HS-5 (cell line): ENCODE measurements at places on chromosomes 4 and X.

- DNase-seq = no peak
Measured at GRCh38 chrX:17588303-17588702, 149.0 kb upstream of the SCML1 start.

- no peak for DNase-seq
Measured at GRCh38 chr4:25481648-25482047, 104.6 kb downstream of the ANAPC4 start.

- DNase-seq = no peak
Measured at GRCh38 chr4:11152684-11153083, 276.0 kb downstream of the HS3ST1 start.

- no peak for DNase-seq
Measured at GRCh38 chrX:131063613-131064012, 5.5 kb downstream of the ARHGAP36 start.

- DNase-seq = no peak
Measured at GRCh38 chr4:23369331-23369730, 520.5 kb downstream of the PPARGC1A start.

DNA sequence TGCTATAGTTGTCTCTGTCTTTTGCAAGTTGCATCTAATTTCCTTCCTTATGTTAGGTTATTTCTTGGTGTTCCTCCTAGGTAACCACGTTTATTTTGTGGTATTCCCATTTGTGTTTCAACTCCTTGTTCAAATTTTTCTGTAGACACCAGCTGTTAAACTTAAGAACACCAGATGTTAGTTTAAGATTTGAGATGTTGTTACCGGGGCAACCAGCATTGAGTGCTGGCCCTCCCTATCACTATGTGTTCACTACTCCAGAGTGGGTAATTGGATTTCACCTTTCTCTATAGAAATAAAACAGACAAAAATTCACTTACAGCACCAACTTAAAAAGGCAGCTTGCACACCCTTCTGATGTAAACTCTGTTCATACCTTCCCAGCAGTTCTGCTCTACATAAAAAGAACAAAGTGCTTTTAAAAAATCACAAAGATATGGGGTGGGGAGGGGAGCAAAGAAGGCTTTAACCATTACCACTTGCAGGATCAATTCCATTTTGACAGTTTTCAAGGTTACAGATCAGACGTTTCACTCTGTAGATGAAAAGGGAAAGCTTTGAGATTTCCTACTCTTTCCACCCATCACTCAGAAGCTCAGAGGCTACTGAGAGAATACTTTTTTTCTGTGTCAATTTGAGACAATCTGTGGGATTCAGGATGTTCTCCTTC is 82.9 kb downstream of the DKK2 start:
- DNase-seq = no peak

DNA sequence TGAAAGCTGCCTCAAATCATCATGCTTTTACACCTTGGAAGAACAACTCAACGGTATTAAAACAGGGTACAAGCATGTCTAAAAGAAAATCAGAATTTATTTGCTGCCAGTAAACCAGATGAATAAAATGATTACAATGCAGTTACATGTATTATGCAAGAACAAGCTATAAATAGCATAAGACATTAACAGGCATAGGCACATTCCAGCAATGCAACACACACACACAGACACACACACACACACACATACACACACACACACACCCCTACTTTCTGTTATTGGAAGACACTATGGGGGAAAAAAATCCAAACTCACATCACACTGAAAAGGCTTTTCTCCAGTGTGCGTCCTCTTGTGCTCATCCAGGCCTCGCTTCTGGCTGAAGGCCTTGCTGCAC is 212.5 kb downstream of the PRDM5 start:
- no peak for DNase-seq

DNA sequence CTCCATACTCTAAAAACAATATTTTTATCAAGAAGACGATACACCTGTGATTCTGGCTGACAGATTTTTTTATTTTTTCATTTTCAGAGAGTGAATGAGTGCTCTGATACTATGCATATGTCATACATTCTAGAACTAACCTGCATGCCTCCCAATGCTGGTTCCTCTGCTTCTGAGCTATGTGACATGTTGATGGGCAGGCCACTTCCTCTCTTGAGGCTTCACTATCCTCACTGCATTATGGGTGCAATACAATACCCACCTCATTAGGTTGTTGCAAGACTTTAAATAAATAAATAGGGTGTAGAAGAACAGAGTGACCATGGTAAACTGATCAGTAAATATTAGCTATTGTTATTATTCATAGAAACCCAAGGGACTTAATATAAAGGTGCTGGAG is 408.3 kb downstream of the HNRNPD start:
- no peak for DNase-seq

- DNase-seq = no peak
Measured at GRCh38 chr4:109254845-109255244, 47.6 kb downstream of the COL25A1 start.

DNA sequence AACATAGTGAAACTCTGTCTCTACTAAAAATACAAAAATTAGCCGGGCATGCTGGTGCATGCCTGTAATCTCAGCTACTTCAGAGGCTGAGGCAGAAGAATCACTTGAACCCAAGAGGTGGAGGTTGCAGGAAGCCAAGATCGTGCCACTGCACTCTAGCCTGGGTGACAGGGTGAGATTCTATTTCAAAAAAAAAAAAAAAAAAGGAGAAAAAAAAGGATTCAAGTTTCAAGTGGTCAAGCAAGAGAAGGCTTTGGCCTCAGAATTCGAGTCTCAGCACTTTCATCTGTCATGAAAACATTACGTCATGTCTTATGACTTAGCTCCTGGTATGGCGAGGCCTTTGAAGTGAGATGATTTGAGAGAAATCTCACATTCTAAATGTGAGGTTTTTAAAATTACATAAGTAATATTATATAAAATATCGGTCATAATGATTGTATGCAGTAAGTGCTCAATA is 21.2 kb upstream of the DHRSX start:
- no peak for DNase-seq

DNA sequence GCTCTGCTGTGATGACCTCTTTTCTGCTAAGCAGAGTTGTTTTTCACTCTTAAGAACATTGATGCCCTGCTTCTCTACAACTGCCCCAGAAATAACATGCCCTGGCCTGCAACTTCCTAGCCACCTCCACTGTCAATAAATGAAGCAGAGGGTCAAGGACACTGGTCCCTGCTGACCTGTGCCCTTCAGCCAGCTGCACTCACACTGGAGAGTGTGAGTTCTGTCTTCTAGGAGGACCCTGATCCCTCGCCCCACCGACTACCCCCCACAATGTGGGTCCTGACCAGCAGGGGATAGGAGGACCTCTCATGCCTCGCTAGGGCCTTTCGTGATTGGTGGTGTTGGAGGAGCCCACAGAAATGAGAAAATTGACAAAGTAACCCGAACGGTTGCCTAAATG is 408.1 kb upstream of the GALNT7 start:
- no peak for DNase-seq

DNA sequence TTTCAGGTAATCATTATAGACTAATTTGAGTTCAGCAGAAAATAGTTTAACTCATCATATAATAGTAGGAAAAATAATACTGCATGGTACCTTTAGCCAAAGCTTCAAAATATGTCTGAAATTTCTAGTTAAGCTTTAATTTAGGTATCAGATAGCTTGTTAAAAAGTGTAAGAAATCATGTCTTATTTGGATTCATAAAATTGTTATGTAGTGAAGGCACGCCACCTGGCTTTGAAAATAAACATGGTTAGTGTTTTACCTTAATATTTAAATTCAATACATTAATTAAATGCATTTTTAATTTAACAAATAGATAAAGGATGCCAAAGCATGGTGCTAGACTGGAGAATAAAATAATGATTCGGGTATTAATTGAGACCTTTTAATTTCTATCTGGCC is 211.4 kb downstream of the FSTL5 start:
- no peak for DNase-seq

- DNase-seq = no peak
Measured at GRCh38 chrX:153875391-153876111, 10.4 kb downstream of the L1CAM start.

- DNase-seq = no peak
Measured at GRCh38 chrX:118143578-118143977, 27.0 kb upstream of the KLHL13 start.

DNA sequence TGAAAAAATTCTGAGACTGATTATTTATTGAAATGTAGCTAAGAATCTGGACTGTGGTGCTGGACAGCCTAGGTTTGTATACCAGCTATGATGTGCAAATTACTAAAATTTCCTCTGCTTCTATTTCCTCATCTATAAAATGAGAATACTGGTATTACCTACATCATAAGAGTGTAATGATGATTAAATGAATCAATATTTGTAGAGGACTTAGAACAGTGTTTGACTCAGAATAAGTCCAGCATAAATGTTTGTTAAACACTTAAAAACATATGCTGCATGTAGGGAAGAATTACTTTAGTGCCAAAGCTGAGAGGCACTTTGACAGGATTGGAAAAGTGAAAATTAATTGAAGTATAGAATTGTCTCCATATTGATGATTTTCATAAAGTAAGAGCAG is 55.3 kb upstream of the TMPRSS11F start:
- no peak for DNase-seq

- no peak for DNase-seq
Measured at GRCh38 chrX:130330146-130330545, 9.6 kb upstream of the SLC25A14 start.

DNA sequence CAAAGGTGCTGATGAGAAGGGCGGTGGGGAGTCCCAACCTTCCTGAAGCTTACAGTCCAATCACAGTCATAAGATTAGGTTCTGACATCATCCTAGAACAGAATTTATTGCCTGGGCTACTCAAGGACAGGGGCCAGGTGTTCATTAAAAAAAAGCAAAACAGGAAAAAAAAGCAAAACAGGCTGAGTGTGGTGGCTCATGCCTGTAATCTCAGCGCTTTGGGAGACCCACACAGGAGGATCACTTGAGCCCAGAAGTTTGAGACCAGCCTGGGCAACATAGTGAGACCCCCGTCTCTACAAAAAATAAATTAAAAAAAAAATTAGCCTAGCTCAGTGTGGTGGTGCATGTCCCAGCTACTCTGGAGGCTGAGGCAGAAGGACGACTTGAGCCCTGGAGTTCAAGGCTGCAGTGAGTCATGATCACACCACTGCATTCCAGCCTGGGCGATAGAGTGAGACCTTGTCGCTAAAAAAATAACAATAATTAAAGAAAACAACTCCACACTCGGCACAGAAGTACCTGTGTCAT is 3.0 kb downstream of the RAB9A start:
- no peak for DNase-seq

- DNase-seq = no peak
Measured at GRCh38 chrX:7090641-7091040, 56.9 kb upstream of the STS start.

DNA sequence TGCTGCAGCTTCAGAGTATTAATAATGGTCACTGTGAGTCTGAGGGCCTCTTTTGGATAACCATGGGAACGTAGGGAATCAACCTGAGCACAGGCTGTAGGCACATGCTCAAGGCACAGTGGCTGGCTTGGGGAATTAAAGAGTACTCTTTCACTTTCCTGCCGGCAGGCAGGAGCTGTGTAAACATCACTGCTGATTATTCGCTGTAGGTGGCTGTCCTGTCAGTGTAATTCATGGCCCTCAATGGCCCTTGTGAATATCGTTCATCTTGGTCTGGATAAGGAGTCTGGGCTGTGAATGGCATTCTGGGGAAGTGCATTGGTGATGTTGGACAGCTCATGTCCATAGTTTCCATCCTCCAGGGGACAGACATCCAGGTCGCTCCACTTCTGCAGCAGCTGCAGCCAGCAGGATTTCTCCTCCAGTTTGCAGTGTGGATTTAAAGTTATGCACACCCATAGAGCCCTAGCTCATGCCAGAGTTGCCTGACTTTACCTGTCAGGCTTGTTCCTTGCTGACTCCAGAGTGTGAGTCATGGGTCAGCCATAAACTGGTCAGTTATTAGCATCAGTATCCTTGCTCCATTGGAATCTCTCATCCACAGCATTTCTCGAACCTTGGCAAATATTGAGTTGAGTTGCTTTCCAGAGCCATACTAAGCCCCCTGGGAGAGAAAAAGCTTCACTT is 43.0 kb downstream of the C4orf33 start:
- DNase-seq = no peak

GRCh38 chr4:25827373-25827772 is 35.4 kb downstream of the SEL1L3 start:
- no peak for DNase-seq

GRCh38 chr4:27684610-27685011 is 824.0 kb downstream of the STIM2 start:
- no peak for DNase-seq

DNA sequence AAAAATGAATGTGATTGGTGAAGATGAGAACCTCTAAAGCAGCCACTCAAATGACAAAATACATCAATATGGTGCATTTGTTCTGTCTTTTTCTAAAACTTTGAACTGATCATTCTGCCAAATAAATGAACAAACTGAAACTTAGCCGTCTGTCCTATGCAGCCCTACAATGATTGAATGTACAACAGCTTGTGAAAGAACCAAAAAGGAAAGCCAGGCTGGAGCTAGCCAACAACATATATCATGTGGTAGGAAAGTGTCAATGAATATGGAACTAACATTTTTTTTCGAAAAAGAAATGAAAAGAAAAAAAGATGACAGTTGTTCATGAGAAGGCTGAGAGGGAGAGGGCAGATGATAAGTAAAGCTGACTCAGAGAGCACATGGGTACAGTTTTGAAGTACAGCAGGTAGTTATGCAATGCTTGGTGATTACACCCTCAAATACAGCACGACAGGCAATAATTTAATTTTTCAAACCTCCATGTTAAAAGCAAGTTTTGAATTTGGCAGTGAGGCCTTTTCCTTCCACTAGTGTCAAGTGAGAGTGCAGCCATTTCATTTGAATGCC is 21.2 kb upstream of the SLC7A11 start:
- DNase-seq = no peak

DNA sequence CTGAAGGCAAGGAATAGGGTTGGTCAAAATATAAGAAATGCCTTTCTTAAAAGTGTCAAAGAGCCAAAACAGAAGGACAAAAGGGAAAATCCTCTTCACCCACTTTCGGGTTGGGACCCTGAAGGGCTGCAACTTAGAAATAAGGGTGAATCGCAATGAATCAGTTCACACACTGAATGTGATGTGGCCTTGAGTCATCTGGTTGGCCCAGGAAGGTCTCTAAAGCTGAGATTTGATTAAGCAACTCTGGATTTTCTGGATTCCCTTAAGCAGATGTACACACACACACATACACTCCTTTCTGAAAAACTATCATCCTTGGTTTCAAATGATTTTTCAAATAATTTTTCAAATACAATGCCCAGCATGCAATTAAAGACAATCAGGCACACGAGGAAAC is 13.1 kb downstream of the TAB3 start:
- peak; percentile 50 for DNase-seq

- DNase-seq = no peak
Measured at GRCh38 chr4:38804654-38805295, at the start of gene TLR1. TLR1 (minus strand) TSS chr4:38804791; CDS start chr4:38798831, 5,960 bp downstream.

GRCh38 chr4:184534511-184535391 is 60.4 kb upstream of the IRF2 start:
- DNase-seq = peak; percentile 20

DNA sequence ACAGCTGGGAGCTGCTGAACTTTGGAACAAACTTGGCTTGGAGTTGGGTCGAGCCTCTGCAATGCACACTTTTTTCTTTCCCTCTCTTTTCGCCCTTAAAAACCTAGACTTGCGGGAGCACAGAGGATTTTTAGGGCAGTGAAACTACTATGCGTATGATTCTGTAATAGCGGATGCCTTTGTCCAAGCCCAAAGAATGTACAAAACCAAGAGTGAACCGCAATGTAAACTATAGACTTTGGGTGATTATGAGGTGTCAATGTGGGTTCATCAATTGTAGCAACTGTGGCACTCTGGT is 493 bp upstream of the SH3D19 start:
- DNase-seq = no peak
